Activated CD4-positive, alpha-beta T cell treated with anti-CD3 and anti-CD28 coated beads, Interleukin-2, amount 50 U/mL, for 4 hours (primary cell): ENCODE measurements at places on chromosomes 7 and 10.

GRCh38 chr7:98394377-98394836, 6.5 kb downstream of the BAIAP2L1 start:
- DNase-seq, result no peak

DNA sequence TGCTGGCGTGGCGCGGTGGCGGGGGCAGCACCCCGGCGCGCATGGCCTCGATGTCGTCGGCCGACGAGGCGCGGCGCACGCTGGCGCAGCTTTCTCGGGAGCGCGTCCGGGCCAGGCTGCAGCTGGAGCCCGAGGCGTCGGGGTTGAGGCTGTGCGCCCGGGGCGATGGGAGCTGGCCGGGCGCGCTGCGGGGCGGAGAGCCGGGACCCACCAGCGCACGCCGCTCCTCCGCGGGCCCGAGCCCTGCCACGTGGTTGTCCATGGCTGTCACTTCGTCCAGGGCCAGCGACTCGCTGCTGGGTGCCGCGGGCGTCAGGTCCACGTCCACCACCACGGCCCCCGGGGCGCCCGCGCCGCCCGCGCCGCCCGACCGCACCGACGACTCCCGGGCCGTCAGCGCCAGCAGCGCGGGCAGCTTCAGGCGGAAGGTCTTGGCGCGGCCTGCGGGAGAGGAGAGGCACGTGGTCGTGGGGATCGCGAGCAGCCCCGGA, 20.0 kb downstream of the KCNH2 start:
- no peak for DNase-seq

GRCh38 chr7:97130417-97131139, 13.1 kb downstream of the SDHAF3 start:
- DNase-seq, result no peak

- DNase-seq, result no peak
These were observed 203.9 kb downstream of the FRMD4A start for GRCh38 chr10:14126697-14127440.

- no peak for DNase-seq
These were observed 41.5 kb downstream of the LGI1 start for GRCh38 chr10:93799155-93799708.

GRCh38 chr7:6420680-6421079, 27.1 kb downstream of the DAGLB start:
- no peak for DNase-seq
